ENCODE measurements at places on chromosomes 3 and 15. TPM values are rescaled to one million over a fixed set of nuclear protein-coding genes. Genes with fewer than 3 reads are reported as not detected.

Gene ATP13A5
- polyA plus RNA-seq, result 0.15 TPM

- no peak for DNase-seq
Observed at GRCh38 chr3:189289251-189289650, 117.5 kb downstream of the TPRG1 start.

Gene FGD5
- 20.9 TPM for polyA plus RNA-seq

DNA sequence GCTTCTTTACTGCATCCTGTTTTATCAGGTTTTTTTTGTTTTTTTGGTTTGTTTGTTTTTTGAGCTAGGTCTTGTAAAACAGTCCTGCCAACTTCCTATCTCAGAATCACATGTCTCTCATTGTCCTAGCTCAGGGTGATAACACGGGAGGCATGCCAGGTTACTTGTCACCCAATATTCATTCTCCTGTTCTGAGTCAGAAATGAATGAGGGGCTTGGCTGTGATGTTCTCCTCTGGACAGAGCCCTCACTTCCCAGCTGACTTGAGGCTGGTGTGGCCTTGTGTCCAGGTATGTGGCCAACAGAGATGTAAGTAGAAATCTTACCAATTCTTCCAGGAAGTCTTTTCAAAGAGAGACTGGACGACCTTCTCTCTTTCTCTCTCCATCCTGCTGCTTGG is 317.0 kb downstream of the GABRB3 start:
- DNase-seq, result no peak

GRCh38 chr3:96900031-96900430 is 85.6 kb downstream of the EPHA6 start:
- DNase-seq, result no peak

- DNase-seq, result no peak
Observed at GRCh38 chr15:100787567-100788417, 91.8 kb upstream of the ALDH1A3 start.

- DNase-seq, result no peak
Observed at GRCh38 chr3:32820971-32821685, 3.3 kb downstream of the TRIM71 start.

Data from muscle of back (tissue), 13 donors.